ENCODE measurements at places on chromosomes 7 and 10.

DNA sequence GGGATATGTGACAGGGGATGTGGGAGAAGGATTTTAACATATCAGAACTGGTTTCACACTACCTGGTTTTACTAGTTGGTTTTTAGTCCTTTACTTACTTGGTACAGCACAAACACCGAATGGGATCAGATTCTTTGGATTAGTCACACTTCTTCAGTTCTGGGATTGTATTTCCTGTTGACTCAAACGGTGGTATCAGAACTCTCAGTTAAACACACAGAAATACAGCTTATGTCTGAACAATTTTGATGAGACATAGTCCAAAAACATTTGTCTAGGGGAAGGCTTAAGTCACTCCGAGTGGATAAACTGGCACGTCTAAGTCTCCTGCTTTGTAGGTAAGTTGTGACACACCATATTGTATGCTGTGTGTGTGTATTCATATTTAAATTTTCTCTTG is 480.5 kb downstream of the PHTF2 start:
- DNase-seq: no peak

- no peak for DNase-seq
Observed at GRCh38 chr7:97043281-97043680, 18.6 kb upstream of the DLX5 start.

DNA sequence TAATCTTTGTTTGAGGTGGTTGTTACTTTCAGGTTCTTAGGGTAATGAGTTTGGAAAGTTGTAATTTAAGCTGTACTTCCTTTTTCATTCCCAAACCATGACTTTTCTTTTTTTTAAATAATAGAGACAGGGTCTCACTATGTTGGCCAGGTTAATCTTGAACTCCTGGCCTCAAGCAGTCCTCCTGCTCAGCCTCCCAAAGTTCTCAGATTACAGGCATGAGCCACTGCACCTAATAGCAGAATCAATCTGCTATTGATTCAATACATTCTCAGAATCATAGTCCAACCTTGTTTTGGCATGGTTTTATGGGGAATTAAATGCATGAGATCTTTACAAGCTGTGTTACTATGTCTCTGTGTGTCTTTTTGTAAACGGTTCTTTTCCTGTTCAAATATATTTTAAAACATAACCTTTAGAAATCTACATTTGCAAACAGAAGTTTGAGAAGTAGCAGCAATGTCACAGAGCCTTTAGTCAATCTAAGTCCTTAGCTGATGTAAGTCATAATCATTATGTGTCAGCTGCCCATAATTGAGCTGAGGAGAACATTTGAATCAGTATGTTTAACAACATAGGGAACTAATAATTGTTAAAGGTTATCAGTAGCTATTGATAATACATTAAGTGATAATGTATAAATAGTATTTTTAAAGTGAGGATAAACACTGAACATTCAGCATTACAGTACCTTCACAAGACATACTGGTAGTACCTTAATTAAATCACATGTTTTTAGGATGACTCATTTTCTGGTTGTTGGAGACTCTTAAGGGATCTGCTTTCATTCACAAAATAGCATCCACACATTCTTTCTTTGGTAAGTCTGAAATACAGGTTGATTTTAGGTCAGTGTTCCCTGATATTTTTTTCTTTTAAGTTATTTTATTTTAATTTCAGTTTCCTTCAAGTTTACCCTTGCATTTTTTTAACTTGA is 8.8 kb downstream of the INPP5F start:
- no peak for DNase-seq

GRCh38 chr7:47601119-47601880 is 19.4 kb upstream of the TNS3 start:
- no peak for DNase-seq

- DNase-seq: no peak
Observed at GRCh38 chr10:53127686-53128085, 355.1 kb upstream of the MBL2 start.

DNA sequence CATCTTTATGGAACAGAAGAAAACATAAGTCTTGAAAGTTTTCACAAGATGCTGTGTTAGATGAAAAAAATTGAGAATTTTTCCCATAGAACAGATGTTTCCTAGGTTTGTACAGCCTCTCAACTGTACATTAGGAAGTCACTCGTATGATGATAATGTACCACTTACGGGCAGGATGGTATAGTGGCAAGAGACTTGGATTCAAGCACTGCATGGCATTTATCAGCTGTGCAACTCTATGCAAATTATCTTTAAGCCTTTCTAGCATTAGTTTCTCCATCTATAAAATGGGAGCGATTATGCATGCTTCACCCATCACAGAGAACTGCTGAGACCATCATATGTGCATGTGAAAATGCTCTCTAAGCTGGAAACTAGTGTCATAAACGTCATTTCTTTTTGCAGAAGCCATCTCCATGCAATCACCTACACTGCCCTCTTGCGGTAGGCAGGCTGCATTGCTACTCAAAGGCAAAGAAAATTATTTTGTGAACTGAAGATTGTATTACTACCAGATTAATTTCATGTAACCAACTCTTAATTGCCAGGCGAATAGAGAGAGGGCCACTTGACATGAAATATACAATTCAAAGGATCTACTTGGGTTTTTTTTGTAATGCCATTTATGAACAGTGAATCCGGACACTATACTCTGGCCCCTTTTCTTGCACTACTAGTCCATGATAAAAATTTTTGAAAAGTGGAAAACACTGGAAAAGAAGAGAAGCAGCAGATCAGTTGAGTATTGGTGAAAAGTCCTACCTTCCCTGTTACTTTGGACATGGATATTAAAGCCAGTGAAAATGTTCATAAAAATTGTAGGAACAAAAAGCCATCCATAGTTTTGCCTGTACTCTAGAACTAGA is 102.3 kb downstream of the JAZF1 start:
- peak; percentile 68 for DNase-seq

DNA sequence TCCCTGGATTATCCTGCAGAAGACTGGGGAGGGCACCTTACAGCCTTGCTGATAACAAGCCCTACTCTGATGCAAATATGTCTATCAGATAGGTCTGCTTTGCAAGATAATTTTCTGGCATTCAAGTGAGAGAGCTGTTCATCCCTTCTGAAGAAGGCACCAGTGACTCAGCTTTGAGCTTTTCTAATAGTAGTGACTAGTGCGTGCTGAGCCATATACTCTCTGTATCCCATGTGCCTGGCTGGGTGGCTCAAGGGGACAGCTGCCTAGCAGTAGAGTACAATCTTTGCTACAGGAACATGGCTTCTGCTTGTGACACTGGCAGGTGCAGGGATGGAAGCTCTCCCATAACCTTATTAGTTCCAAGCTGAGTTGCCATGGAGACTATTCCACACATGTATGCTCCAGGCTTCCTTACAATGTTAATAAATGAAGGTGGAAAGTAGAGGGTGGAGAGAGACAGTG is 35.0 kb upstream of the ABCB4 start:
- DNase-seq: no peak

- DNase-seq: no peak
Observed at GRCh38 chr10:68137171-68137570, 27.9 kb downstream of the MYPN start.

- peak; percentile 31 for DNase-seq
Observed at GRCh38 chr10:13099144-13099665, 758 bp upstream of the OPTN start.

- no peak for DNase-seq
Observed at GRCh38 chr7:130956417-130957136, 222.6 kb upstream of the KLF14 start.

DNA sequence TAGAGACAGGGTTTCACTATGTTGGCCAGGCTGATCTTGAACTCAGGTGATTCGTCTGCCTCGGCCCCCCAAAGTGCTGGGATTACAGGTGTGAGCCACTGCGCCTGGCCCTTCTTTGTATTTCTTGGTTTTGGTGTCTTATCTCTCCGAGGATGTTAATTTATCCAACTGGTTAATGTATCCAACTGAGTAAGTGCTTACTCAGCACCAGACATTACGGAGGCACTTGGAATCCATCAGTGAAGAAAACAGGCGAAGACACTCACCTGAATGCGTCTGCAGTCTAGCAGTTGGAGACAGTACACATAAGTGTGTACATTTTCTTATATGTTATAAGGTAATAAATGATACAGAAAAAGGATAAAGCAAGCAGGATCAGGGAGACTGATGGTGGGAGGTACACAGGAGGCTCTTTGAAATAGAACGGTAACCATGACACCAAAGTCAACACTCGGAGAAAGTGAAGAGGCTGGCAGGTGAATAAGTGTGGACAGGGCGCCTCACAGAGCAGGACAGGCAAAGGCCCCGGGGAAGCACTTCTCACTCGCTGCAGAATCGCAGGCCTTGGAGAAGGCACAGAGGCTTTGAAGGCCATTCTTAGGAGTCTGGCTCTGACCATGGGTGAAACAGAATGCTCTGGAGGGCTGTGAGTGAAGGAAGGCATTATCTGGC is 73.1 kb downstream of the LANCL2 start:
- DNase-seq: no peak

DNA sequence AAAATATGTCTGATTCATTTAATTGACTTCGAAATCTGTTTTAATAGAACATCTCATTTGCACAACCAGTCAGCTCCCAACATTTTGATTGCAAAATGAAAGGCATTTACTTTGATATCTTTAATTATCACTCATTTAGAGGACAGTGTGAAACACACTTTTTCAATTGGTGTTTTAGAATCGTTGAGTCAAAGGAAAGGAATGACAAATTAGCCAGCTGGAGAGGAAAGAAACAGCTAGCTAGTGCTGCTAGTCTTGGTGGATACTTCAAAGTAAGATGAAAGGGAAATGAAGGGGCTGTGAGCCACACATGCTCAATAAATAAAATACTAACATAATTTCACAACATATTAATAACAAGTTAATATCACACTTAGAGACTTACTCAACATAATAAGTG is 570.2 kb downstream of the PHTF2 start:
- no peak for DNase-seq

DNA sequence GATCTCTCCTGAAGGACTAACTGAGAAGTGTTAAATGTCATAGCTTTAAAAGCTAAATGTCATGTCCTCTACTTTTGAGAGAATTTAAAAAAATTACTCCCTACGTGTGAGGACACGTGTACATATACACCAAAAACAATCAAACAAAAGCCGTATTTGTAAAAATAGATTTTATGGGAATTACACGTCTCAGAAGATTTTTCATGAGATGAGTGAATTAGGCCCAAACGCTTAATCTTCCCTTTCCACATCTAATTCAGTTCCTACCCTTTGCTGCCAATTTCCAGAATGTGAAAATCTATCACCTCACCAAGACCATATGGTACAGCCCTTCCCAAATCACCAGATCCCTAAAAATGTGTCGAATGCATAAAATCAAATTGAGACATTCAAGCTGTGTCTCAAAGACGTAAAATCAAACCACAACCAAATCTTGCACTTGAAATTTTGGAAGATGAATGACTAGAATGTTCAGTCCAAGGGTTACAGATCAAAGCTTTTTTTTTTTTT is 1.0 kb upstream of the CTTNBP2 start:
- DNase-seq: no peak

DNA sequence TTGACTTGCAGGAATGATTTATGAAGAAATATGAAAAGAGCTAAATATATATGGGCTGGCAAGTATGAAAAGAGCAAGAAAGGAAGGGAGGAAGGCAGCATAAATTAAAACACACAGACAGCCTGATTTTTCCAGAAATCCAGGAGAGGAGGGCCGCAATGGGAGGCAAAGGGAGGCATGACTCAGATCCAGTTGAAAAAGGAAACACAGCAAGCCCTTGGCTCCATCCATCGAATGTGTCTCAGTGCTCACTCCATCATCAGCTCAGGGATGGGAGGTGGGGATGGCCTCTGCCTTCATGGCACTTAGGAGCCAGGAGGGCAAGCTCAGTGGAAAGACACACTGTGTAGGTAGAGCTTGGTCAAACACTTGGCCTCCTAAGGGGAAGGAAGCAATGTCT is 75.7 kb upstream of the PDZD8 start:
- DNase-seq: no peak

GRCh38 chr10:49139028-49139845 is 5.4 kb upstream of the FAM170B start:
- no peak for DNase-seq

GRCh38 chr10:104559935-104560334 is 81.2 kb upstream of the SORCS3 start:
- no peak for DNase-seq

DNA sequence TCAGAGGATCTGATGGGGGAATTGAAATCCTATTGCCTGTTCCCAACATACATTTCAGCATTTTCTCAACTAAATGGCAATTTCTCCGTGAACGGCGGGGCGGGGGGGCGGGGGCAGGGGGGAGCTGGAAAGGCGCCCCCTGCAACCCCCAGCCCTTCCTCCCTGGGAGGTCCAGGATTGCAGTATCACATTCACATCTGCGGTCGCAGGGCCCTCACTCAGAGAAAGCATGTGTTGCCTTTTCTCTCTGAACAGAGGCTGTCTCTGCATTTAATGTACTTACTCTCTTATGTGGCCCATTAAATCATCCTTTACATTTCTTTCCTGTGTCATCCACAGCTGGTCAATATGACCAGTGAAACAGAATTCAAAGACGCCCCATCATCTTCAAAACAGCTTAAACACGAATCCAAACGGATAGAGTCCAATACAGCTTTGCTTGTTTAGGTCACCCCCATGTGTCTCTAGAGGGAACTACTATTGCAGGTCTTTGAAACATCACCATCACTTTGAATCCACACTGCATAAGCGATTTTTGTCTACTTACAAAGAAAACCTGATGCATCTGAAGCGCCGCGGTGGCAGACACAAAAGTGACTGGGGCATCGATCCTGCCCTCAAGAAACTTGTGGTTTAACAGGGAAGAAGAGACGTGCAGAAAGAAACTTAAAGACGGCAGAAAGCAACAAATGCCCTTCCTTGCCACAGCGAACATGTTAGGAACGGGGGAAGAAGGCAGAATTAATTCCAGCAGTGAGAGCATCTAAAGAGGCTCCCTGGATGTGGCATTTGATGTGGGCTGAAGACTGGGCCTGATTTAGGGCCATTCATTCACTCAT is 17.0 kb upstream of the ECHDC3 start:
- peak; percentile 57 for DNase-seq

- DNase-seq: peak; percentile 82
Observed at GRCh38 chr7:20164425-20165145, 52.6 kb downstream of the MACC1 start.

GRCh38 chr10:75957314-75958120 is 526.1 kb downstream of the LRMDA start:
- no peak for DNase-seq

DNA sequence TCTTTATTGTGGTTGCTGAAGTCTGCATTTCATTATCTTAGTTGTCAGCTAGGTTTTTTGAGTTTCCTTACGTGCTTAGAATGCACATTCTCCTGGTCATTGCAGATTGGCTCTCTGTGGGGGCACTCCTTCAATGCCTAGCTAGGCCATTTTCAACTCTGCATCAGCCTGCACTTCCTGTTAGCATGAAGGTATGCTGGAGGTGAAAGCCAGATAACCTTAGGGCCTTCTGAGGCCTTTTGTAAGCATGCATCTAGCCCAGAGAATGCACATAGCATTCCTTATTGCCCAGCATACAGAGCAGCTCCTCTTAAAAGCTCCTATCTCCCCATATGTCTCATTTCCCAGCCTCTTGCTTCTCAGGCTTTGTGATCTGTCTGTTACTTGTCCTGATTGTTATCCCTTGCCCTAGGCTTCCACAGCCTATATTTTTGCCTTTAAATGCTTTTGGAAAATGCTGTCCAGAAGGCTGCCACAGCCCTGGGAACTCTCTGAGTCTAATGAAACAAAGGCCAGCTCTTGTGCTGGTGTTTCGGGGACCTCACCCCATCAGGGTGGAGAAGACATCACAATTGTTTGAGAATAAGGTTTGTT is 108.1 kb upstream of the IGFBP3 start:
- DNase-seq: no peak

- DNase-seq: no peak
Observed at GRCh38 chr10:118980870-118981269, 48.6 kb upstream of the NANOS1 start.

All from AML-193 (cell line).